ENCODE measurements at places on chromosomes 16 and 17. TPM values are rescaled to one million over a fixed set of nuclear protein-coding genes. Genes with fewer than 3 reads are reported as not detected.

Gene TBC1D28
- total RNA-seq = not detected

GRCh38 chr16:4613636-4614570 is 785 bp downstream of the UBALD1 start:
- ATAC-seq = no peak

DNA sequence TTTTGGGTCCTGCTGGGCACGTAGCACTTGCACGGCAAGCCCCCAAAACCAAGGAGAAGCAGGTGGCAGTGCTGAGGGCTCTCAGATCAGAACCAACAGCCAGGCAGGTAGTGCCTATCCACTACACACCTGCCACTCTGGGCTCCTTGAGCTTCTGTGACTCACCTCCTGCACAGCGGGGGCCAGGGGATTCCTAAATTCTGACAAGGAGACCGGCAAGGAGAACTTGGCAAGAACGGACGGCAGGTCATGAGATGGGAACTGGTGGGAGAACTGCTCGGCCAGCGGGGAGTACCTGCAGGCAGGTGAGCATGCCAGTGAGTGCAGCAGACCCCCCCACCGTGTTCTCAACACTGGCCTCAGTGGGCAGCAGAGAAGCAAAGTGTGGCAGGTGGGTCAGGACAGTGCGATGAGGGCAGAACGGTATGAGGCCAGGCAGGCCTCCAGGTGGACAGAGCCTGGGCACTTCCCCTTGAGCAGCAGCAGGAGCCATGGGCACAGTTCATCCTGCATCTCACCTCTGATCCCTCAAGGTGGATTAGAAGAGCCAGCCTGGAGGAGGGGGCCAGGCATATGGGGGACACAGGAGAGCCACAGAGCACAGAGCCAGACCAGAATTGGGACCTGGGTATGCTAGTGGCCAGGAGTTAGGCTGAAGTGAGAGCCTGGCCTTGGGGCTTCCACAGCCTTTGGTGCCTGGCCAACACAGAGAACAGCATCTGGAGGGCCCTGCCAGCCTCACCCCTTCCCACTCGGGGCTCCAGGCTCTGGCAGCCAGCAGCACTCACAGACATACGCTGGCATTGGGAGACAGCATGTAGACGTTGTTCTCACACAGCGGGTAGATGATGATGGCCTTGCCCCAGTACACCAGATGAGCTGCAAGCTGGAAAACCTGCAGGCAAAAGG is 14.7 kb downstream of the MPG start:
- ATAC-seq = no peak

DNA sequence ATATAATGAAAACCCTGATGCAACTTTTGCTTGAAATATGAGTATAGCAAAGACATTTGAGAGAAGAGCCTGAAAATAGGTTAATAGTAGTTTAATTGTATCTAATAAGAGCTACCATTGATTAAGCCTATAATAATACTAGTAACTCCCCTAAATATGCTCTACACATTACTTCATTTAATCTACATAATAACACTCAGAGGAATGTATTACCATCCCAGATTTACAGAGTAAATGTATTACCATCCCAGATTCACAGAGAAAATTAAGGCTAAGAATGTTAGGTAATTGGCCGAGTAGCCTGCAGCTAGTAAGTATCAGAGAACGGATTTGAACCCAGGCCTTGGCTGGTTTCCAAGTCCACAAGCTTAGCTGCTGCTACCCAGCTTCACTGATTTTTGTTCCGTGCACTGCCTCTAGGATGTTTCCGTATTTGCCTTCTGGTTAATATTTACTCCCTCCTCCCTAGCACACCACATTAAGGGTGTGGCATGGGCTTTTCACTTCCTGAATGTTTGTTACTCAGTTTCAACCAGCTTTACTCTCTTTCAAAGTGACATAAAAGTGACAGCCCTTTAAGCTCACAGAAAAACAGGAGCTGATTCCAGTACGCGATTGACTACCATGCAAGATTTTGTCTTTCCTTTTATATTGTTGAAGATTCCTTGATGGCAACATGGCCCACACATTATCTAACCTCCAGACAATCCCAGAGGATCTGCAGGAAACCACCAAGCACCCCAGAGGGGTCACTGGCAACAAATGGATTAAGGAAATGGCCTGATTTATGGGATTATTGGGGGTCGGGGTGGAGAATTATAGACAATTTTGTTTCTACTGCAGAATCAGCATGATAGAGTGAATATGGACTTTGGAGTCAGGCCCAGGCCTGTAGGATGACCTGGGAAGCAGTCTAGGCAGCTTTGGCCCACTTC is 26.7 kb upstream of the TOX3 start:
- no peak for ATAC-seq
